Central memory CD4-positive, alpha-beta T cell (primary cell): ENCODE measurements at places on chromosomes 7 and 10.

DNA sequence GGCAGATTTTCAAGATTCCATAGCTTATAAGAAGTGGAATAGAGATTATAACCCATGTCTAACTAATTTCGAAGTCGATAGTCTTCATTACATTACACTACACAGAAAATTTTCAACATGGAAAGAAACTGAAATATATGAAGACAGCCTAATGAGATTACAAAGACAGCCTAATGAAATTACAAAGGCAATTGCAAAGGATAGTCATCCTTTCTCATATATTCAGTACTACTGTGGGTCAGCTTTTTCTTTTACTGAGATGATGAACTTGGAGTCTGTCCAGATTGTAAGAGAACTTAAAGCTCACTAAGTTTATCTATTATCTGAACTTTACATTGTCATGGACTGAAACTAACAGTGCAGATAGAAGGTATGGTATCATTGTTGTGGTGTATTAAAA lies 304.4 kb upstream of the MBL2 start:
- no peak for DNase-seq

DNA sequence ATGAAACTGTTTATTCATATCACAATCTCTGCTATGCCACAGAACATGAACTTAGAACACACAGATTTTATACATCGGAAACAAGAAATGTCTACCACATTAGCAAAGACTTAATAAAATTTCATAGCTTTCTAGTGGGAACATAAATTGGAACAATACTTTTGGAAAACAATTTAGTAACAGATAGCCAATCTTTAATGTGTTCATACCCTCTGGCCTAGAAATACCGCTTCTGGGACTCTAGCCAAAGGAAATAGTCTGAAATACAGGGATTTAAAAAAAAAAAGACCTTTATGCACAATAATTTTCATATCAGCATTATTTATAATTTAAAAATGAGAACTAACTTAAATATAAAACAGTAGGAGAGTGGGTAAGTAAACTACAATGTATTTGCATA lies 168.5 kb downstream of the PLXNA4 start:
- no peak for DNase-seq

GRCh38 chr7:11612737-11613136 lies 219.3 kb downstream of the THSD7A start:
- no peak for DNase-seq

DNA sequence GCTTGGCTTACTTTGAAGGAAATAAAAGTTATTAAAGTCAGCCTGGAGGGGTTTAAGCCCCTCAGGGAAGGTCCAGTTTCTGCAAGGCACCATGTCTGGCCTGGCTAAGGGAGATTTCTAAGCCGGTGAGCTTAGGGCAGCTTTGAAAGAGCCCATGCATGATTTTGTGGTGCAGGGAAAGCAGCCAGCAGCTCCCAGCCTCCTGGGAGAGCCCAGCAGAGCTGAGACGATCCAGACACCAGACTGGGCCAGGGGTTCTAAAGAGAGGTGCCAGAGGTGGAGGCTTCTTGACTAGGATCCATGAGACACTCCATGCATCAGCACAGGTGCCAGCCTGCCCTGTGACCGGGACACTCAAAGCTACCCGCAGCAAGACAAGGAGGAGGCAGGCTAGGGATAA lies 59.6 kb upstream of the MKX start:
- no peak for DNase-seq

DNA sequence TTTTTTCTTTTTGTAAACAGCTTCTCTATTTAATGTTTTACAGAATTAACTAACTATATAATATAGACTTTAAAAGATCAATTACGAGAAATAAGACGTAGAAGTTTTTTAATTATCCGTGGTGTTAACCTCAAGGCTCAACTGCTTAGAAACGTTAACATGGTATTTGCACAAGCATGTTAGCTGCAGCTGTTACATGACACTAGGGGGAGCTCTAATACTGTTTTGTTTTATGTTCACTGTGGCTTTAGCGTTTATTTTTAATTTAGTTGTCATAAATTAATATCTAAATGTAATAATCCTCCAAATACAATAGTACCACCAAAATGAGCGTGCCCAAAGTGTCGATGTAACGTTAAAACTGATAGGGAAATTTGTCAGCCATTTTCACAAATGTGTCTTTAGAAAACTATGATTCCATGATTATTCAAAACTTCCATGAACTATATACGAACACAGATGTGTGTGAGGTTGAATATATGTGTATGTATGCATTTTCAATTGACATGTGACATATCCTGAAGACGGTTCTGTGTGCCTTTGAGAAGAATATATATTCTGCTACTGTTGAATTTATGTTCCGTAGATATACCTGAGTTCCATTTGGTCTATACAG lies 828.8 kb upstream of the MBL2 start:
- no peak for DNase-seq

GRCh38 chr7:27547401-27547800 lies 115.3 kb downstream of the HIBADH start:
- no peak for DNase-seq

GRCh38 chr7:93945756-93946535 lies 24.4 kb downstream of the GNG11 start:
- no peak for DNase-seq

DNA sequence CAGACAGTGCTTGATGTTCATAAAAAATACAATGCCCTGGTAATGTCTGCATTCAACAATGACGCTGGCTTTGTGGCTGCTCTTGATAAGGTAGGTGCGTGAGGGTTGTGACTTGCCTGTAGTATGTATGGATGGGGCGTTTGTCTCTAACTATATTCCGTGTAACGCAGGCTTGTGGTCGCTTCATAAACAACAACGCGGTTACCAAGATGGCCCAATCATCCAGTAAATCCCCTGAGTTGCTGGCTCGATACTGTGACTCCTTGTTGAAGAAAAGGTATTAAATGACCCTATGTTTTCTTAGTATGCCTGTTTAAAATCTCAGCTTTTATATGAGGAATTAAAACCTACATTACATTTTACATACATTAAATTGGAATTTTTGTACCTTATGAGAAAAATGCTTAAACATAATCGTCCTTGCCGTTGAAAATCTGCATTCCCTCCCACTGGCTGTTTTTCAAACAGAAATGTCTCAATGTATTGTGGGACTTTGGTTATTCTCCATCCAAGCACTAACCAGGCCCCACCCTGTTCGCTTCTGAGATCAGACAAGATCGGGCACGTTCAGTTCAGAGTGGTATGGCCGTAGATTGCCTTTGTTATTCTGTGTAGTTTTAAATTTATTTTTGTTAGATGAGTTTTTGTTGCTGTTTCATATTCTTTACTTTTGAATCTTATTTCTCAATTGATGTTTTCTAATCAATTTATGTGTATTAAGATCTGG lies 85.3 kb downstream of the CUL1 start:
- no peak for DNase-seq

DNA sequence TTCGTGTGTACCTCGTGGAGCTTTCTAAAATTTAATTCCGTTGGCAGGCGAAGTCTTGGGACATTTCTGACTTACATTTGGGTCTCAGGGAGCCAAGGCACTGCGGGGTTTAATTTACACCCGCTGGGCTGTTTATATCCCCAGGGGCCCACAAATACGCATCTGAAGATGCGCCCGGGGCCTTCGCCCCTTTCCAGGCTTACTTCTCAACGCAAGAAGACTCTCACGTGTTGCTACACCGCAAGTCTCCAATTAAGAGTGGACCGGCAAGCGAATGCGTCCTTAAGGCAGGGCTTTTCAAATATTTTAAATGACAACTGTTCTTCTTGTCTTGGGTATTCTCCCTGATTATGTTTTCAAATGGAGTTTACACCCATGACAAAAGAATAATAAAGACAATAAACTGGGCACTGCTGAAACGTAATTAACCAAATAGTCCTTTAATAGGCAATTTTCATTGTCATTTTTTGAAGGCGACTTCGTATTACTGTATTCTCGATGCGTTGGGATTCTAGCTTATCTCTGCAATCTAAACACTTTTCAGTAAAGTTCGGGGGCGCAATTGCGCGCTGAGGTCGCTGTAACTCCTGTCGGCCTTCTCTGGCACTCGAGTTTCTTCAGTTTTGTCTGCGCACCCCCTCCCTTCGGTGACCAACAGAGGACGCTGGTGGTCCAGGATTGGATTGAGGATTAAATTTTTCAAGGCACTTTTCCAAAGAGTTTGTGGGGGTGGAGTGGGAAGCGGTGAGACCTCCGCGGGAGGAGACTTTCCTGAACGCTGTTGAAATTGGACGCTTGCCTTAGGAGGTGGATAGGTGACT lies 837 bp upstream of the IGFBP3 start:
- no peak for DNase-seq

DNA sequence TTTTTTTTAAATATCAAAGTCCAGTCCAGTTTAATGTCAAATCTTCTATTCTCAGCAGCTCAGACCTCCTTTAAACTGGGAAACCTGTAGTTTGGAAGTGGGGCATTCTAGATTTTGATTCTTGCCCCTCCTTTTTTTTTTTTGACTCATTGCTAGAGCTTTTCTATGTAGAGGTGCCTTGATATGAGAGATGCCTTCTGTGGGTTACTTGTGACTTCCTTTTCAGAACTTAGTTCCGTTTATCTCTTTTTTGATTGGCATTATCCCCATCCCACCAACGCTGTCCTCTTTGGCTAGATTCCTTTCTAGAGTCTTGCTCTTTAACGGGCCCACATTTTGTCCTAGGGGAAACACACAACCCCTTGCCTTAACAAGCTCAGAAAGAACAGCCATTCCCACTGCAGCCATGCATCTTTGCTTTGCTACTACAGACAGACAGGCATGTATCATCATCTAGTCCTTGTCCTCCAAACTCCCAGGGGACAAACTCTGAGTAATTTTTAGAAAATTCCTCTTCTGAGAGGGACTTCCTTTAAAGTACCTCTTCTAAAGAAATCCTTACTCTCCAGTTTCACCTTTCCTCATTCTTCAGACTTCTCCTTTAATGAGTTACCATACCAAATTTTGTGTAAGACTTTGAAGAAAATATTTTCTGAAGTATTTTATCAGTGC lies 153.6 kb downstream of the PHF14 start:
- no peak for DNase-seq

DNA sequence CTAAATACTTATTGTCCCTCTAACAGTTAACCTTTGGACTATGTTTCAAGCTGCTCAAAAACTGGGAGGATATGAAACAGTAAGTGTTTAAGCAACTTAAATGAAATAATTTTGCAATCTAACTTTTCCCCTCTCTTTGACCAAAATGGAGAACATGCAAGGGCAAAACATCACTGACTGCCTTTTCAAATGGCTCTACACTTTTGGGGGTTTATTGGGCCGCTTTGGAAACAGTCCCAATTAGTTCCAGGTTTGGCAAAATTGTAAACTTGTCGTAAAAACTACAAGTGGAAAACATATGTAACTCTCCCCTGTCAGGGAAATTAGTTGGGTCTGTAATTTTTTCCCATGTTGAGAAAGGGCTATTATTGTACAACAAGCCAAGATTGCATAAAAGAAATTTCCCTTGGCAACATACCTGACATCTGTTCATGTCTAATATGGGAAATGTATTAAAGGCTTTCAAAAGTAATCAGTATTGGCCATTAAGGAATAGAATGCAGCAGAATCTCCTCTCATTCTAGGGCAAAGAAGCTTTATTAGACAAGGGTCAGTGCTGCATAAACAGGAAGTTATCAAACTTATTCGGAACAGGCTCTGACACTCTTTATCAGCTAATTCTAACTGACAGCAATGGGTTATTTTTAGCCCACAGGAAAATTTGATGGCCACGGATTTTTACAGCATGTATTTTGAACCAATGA lies 157.9 kb downstream of the ARID5B start:
- no peak for DNase-seq

DNA sequence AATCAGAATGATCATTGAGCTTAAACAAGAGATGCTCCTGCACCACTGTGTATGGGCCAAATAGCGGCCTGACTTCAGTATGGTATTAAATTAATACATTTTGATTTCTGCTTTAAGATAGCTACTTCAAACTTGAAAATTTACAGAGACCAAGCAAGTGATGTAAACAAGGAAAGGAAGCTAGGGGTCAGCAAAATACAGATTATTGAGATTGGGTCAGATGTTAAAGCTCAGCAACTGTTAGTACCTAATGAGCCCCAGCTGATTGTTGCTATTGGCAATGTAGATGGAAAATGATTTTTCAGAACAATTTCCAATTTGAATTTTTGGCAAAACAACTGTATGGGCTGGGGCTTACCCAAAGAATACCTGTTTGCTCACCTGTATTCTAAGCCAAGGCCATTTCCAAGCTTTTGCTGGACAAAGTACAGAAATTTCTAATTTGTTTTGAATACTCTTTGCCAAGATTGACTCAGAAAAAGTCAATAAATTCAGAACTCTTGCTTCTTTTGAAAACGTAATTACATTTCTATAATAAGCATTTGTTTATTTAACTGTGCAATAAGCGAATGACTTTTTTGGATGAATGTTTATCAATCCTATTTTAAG lies 23.0 kb upstream of the DLD start:
- DNase-seq: no peak

GRCh38 chr7:21365866-21366624 lies 61.8 kb upstream of the SP4 start:
- no peak for DNase-seq

DNA sequence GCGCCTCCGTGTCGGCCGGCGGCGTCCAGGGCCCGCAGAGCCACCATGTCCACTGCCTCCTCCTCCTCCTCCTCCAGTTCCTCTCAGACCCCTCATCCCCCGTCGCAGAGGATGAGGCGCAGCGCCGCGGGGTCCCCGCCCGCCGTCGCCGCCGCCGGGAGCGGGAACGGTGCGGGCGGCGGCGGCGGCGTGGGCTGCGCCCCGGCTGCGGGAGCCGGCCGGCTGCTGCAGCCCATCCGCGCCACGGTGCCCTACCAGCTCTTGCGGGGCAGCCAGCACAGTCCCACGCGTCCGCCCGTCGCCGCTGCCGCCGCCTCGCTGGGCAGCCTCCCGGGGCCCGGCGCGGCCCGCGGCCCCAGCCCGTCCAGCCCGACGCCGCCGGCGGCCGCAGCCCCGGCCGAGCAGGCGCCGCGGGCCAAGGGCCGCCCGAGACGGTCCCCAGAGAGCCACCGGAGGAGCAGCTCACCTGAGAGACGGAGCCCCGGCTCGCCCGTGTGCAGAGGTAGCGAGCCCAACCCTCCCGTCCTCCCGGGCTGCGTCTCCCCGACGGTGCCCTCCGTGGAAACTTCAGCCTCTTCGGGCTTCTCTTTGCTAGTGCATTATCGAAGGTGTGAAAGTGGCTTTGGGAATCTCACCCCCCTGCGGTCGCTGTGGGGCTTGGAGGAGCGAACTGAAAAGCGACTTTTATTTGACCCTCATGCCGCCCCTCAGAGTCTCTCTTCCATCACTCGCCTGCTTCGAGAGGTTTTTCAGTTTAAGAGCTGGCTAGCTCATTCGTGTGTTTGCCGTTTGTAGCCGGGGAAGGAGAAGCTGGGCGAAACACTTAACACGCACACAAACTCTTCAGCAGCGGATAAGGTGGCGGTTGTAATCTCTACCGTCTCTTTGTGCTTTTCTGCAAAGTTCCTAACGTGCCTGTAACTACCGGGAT lies 975 bp downstream of the GLCCI1 start:
- DNase-seq: peak; percentile 49

GRCh38 chr10:74640134-74640921 lies 186.1 kb upstream of the KAT6B start:
- no peak for DNase-seq

- DNase-seq: no peak
Observed at GRCh38 chr10:128384831-128385230, 258.6 kb upstream of the MKI67 start.

- no peak for DNase-seq
Observed at GRCh38 chr10:80457554-80458262, 3.6 kb downstream of the TSPAN14 start.
